ENCODE measurements at places on chromosomes 7 and 10.

GRCh38 chr7:79494046-79494445, 40.6 kb upstream of the MAGI2 start:
- DNase-seq, result no peak

GRCh38 chr7:19575909-19576557, 132.8 kb downstream of the POLR1F start:
- no peak for DNase-seq

DNA sequence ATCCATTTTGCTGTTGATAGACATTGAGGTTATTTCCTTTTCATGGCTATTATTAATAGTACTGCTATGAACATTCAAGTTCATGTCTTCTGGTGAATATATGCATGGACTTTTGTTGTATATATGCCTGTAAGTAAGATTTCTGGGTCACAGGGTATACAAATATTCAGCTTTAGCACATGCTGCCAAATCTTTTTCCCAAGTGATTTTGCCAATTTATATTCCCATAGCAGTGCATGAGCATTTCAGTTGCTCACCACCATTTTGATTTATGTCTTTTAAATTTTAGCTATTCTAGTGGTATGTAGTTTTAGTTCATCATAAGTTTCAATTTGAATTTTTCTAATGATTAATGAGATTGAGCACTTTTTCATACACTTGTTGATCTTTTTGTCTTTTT, 59.9 kb downstream of the CALD1 start:
- no peak for DNase-seq

GRCh38 chr10:58143944-58144343, 123.8 kb downstream of the IPMK start:
- DNase-seq, result no peak

GRCh38 chr7:45421806-45422205, 152.4 kb upstream of the ADCY1 start:
- DNase-seq, result no peak

DNA sequence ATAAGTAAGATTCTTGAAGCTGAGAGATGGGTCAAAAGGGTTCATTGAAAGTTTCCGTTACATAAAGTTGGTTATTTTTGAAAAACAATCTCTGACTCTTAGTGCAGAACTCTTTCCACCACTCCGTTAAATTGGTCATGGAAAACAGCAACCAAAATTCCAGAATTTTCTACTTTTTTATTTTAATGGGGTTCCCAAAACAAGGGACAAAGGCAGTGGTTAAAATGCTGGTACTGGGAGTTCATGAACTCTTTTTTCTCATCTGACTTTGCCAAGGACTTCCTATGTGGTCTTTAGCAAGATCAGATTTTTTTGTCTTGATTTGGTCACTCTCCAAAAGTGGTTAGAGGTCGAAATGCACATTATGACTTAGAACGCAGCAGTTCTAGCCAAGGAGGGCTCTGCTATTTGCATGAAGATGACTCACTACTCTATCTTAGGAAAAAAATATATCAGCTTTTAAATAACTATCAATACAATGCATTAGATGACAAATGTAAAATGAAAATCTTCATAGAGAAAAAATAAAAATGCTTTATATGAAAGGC, 145.7 kb downstream of the REEP3 start:
- DNase-seq, result no peak

GRCh38 chr10:16384021-16384420, 52.8 kb upstream of the PTER start:
- DNase-seq, result no peak

- no peak for DNase-seq
Measured at GRCh38 chr7:2959828-2960599, 83.7 kb downstream of the CARD11 start.

GRCh38 chr7:152523916-152524315, 88.1 kb upstream of the KMT2C start:
- DNase-seq, result no peak

GRCh38 chr10:103448746-103449145, 3.4 kb downstream of the CALHM2 start:
- DNase-seq, result no peak

DNA sequence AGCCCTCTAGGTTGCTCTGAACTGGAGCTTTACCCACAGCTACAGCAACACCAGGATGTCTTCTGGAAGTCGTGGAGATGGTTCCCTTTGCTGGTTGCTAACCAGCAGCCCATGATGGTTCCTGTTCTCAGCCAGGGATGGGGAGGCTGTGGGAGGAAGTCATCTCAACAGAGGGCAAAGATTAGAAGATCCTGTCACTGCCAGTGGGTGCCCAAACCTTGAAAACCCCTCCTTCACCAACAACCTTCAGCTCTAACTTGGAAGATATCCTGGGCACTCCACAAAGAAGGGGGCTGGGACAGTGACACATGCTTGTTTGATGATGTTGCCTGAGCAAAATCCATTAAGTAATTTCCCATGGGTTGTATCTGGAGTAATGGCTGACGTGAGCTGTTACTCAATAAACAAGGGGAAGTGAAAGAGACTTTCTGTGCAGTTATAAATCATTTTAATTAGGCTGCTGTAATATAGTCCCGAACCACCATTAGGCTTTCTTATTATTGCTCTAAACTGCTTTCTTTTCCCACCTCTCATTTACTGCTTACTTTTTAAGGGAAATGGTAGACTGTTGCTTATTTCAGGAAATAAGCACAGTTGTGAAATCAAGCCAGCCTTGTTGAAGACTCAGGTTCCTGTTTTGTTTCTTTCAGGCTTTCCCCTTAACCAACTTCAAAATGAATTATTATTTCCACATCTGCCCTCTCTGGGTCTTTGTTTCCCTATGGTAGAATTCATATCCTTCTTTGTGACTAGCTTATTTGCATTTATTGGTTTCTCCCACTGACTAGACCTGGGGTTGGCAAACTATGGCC, 124.8 kb downstream of the PPP1R17 start:
- DNase-seq, result no peak

- DNase-seq, result no peak
Measured at GRCh38 chr7:39183796-39184195, 206.1 kb downstream of the POU6F2 start.

DNA sequence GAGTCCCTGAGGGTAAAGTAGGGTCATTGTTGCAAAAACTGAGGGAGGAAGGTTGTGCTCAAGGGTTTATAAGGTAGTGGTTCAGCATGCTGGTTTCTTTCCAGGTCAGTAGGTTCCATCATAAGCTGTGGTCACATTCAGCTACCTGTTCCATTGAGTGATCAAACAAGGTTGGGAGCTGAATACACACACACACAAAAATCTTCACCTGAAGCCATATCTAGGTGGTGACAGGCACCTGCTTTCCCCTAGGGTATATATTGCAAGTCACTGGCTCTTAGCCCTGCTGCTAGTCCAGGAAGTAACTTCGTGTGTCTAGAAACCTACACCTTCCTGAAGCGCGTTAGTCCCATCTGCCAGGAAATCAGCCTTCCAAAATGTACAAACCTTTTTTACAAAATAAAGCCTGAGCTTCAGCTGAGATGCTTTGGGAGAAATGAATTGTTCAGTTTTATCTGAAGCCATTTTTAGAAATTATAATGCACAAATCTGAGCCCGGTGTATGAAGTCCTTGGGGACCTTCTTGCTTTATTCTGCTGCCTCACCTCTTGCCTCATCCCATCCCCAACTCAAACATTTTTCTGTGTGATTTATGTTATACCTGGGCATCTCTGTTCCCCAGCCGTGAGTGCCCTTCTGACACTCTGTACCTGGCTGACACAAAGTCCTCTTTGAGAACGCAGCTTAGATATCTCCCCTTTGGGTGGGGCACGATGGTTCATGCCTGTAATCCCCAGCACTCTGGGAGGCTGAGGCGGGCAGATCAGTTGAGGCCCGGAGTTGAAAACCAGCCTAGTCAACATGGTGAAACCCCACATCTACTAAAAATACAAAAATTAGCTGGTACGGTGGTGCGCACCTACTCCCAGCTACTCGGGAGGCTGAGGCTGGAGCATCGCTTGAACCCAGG, 10.6 kb upstream of the LAMTOR4 start:
- no peak for DNase-seq

DNA sequence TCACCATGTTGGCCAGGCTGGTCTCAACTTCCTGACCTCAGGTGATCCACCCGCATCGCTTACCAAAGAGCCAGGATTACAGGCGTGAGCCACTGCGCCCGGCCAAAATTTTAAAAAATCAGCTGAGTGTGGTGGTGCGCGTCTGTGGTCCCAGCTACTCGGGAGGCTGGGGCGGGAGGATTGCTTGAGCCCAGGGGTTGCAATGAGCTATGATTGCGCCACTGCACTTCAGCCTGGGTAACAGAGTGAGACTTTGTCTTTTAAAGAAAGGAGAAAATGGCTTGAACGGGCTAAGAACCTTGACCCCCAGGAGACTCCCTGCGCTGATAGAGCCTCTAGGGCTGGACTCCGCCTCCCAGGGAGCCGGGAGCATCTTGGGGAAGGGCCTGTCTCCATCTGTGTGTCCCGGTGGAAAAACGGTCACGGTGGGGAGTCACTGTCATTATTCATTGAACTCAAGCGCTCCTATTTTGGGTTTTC, 760 bp upstream of the KCTD7 start:
- no peak for DNase-seq
